ENCODE measurements at places on chromosomes 2 and 18.

GRCh38 chr18:35415511-35416073 is 38.5 kb upstream of the ZNF396 start:
- no peak for DNase-seq

DNA sequence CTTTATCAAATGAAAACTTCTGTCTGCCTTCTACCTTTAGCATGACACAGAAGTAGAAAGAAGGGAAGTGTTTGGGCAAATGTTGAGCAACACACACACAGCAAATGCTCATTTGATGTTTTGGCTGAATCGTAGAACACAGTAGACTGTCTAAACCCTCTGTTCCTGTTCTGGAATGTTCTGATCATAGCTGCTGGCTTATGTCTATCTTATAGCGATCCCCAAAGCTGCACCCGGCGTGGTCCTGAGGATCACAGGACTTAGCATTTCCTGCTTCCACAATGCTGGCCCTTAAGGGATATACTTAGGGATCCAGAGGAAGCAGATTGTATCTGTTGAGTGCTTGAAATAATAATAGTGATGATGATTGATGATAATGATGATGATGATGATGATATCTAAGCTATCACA is 15.2 kb downstream of the GNLY start:
- no peak for DNase-seq

GRCh38 chr2:159265171-159265576 is 21.3 kb downstream of the WDSUB1 start:
- DNase-seq: no peak

- no peak for DNase-seq
Measured at GRCh38 chr18:29153091-29153490, 976.2 kb upstream of the CDH2 start.

GRCh38 chr2:173669888-173670287 is 295.3 kb downstream of the SP3 start:
- DNase-seq: no peak

- DNase-seq: no peak
Measured at GRCh38 chr2:134410831-134411231, 157.0 kb downstream of the MGAT5 start.

DNA sequence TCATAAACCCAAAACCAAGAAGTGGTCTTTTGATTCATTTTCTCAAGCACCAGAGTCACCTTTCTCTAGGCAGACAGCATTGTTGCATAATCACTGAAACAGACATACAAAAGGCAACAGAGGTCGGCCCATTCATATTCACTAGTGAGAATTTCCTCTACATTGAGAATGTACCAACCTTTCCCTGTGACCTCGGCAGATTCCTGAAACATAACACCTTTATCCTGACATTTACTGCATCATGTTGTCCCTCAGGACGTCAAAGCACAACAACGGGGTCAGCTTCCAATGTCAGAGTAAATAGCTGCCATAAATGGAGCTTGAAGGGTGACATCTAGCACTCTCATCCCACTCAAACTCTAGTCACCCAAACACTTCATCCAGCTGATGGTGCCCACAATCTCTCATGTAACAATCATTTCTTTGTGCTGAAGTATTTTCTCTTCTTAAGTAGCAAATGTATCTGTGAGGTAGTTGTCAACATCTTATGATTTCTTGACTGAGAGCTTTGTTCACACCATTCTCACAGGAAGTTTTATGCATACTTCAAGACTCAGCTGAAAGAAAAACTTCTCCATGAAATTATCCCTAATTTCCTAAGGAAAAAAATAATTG is 802.6 kb upstream of the CHAC2 start:
- DNase-seq: no peak

- no peak for DNase-seq
Measured at GRCh38 chr2:151861174-151861573, 33.0 kb upstream of the ARL5A start.

- no peak for DNase-seq
Measured at GRCh38 chr2:167964650-167965413, 282.6 kb downstream of the STK39 start.

GRCh38 chr2:221410487-221410886 is 161.6 kb downstream of the EPHA4 start:
- DNase-seq: no peak

- DNase-seq: no peak
Measured at GRCh38 chr2:18752022-18752493, 162.7 kb upstream of the NT5C1B start.

GRCh38 chr18:76725445-76725844 is 96.9 kb upstream of the ZNF236 start:
- DNase-seq: no peak

- no peak for DNase-seq
Measured at GRCh38 chr2:28977176-28977875, 3.8 kb upstream of the TOGARAM2 start.

DNA sequence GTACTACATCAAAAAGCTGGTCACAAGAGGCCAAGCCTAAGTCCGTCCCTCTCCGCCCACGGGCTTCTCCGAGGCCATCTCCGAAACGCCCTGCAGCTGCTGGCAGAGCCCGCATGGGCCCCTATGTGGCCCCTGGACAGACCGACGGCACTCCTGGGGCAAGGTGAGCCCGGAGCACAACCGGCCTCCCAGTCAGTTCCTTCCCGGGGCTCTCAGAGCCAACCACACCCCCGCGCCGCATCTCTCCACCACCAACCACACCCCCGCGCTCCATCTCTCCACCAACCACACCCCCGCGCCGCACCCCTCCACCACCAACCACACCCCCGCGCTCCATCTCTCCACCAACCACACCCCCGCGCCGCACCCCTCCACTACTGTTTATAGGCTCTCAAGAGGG is 93.5 kb downstream of the ZNF516 start:
- no peak for DNase-seq

DNA sequence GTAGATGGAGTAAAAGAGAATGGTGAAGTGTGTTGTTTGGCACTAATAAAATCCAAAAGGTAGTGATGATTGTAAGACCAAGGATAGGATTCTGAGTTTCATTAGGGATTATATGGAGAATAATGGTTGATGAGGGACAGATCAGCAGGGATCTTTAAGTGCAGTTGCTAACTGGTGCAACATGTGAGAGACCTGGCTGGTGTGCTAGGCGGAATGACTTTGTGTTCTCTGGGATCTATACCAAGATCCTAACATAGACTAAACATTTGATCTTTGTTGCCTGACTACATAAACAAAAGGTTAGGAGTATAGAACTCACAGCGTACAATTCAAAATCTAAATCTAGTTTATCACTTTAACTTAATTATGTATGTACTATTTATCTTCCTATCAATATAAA is 135.4 kb downstream of the PTRHD1 start:
- DNase-seq: no peak

GRCh38 chr18:45116116-45116515 is 435.4 kb downstream of the SETBP1 start:
- DNase-seq: no peak

DNA sequence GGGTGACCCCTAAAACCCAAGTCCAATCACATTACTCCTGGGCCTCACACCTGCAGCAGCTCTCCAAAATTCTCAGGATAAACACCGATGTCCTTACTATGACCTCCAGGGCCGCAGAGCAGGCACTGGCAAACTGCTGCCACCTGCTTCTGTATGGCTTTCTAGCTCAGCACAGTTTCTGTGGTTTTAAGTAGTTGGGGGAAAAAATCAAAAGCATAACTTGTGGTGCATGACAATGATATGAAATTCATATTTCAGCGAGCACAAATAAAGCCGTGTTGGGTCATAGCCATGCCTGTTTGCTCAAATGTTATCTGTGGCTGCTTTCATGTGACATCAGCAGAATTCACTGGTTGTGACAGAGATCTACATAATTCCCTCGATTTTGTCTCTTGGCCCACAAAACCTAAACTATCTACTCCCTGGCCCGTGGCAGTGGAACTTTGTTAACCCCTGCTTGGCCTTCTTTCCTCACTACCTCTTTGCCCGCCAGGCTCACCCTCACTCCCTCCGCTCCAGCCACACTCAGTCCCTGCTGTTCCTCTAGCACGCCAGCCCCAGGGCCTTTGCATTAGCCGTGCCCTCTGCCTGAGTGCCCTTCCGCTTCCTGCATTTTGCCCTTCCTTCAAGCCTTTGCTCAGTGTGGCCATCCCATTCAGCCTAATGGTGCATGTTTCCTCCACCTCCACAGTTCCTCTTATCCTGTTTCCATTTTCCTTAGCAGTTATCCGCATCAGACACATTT is 108.3 kb downstream of the AGAP1 start:
- DNase-seq: peak; percentile 86

DNA sequence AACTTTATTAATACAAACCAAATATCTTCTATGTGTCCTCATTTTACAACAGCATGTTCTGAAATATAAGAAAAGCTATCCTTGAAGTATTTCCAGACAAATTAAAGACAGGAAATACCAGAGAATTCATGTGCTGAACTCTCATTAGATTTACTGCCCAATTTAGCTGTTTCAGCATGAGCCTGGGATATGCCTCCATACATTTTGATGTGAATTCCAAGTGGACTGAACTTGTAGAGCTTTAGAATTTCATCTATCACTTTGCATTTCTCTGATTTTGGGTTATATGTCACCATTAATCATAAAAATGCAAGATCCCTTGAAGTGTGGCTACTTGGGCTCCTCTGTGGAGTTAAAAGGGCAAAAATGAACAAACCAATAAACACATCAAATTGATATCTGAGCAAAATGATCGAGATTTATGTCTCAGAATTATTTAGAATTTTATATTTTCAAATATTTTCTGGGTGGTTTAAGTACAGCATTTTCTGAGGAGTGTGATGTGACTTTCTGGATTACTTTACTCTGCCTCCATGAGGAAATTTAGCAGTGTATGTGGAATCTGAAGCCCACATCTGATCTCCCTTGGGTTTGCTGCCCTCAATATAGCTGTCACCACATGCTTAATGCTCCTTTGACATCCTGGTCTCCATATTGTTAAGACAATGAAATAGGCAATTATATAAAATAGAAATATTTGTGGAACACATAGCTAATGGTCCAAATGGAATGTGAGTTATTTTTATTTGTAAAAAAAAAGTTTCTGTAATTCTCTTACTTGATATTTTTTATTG is 206.6 kb upstream of the RBMS1 start:
- no peak for DNase-seq

DNA sequence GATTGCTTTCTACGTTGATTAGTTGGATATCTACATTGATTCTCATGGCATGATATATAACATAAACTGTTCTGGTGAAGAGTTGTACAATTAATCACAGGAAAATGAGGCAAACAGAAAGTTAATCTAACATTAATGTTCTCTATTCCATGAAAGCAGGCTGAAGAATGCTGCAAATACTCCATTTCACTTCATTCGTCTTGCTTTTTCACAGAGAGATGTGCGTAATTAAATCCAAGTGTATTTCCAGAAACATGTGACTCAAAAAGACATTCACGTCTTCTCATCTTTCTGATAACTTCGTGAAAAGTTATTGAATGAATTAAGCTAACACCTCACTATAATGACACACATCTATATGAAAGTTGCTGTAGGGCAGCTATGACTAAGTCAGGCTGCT is 1471.5 kb downstream of the DPP10 start:
- DNase-seq: no peak

GRCh38 chr18:13809043-13809430 is 14.9 kb upstream of the MC5R start:
- DNase-seq: no peak

DNA sequence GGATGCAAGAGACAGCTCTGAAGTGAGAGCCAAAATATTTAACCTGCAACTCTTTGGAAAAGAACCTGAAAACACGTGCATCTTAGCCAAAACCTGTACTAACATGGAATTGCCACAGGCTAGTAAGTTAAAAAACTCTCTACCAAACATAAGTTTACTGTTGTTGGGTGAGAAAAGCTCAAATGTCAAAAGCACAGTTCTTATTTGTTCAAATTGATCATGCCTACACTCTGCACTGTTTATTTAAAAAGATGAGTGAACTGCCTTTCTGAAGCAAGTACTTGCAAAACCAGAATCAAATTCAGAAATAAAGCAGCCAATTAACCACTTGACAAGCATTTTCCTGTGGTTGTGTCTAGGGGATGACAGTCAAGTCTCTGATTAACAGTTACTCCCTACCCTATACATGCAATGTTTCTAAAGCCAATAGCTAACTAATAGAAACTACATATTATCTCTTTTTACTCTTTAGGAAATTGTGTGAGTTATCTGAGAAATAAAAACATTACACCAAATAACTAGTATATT is 5.6 kb downstream of the IKZF2 start:
- DNase-seq: no peak

- DNase-seq: no peak
Measured at GRCh38 chr2:171763602-171764001, 76.3 kb downstream of the DYNC1I2 start.

DNA sequence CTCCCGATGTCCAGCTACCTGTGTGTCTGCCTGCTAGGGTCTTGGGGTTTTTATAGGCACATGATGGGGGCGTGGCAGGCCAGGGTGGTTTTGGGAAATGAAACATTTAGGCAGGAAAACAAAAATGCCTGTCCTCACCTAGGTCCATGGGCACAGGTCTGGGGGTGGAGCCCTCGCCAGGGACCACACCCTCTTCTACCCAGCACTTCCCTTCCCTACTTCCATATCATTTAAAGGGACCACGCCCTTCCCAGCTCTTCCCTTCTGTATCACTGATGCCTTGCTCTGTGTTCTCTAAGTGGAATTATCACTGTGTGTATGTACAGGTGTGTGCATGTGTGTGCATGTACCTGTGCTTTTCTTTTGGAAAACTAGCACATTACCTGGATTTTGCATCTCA is 6.3 kb downstream of the UGT1A1 start:
- no peak for DNase-seq

GRCh38 chr18:46629361-46629760 is 27.7 kb downstream of the LOXHD1 start:
- DNase-seq: no peak

DNA sequence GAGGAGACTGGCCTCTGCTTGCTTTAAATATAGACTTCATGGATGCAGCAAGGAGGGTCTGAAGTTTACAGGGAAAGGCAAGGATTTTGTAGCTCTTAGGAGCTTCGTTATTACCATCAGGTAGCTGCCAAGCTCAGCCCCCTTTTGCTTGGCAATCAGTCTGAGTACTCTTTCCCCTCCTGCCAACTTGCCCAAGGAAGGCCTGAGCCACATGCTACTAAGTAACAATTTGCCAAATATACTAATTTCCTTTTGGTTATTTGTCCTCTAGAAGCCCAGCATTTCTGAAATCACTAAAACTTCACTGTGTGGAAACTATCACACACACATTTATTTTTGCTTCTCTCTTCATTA is 85.5 kb upstream of the ITPRID2 start:
- no peak for DNase-seq

GRCh38 chr2:142693171-142693950 is 184.1 kb upstream of the KYNU start:
- no peak for DNase-seq

GRCh38 chr18:39450958-39451357 is 1885.4 kb upstream of the CELF4 start:
- no peak for DNase-seq

Data from RPMI8226 (cell line).